ENCODE measurements at places on chromosomes 16 and 17.

GRCh38 chr17:77253611-77254051 is 112.9 kb downstream of the SEC14L1 start:
- no peak for DNase-seq

- DNase-seq, result no peak
Measured at GRCh38 chr16:67283039-67283825, 3.9 kb downstream of the PLEKHG4 start.

GRCh38 chr16:20614186-20615141 is 38.3 kb upstream of the ACSM2B start:
- DNase-seq, result peak; percentile 22

GRCh38 chr17:64117981-64118979 is 11.7 kb downstream of the ERN1 start:
- peak; percentile 89 for DNase-seq

- DNase-seq, result no peak
Measured at GRCh38 chr16:4891097-4891885, 44.0 kb downstream of the UBN1 start.

DNA sequence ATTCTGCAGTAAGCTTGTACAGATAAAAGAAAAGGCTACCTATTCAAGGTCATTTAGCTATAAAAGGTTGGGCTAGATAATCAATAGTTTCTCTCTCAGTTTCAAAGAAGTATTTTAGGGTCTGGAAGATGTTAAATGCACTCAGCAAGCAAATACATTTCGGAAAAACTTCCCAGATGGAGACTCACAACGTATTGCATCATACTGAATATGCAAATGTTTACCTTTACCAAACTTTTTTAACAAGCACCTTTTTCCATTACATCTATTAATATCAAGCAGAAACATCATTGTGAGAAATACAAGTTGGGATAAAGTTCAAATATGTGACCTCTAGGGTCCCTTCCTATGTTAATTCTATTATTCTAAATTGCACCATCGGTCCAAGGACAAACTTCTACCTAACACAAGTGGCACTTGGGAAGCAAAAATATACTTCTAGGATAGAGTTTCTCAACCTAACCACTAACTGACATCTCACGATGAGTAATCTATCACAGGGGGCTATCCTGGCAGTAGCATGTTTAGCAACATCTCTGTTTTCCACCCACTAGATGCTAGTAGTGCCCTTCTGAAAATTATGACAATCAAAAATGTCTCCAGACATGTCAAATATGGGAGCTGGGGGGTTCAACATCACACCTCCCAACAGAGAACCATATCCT is 14.5 kb downstream of the KANSL1 start:
- peak; percentile 59 for DNase-seq

- peak; percentile 49 for DNase-seq
Measured at GRCh38 chr17:81635973-81636504, 873 bp downstream of the NPLOC4 start.

DNA sequence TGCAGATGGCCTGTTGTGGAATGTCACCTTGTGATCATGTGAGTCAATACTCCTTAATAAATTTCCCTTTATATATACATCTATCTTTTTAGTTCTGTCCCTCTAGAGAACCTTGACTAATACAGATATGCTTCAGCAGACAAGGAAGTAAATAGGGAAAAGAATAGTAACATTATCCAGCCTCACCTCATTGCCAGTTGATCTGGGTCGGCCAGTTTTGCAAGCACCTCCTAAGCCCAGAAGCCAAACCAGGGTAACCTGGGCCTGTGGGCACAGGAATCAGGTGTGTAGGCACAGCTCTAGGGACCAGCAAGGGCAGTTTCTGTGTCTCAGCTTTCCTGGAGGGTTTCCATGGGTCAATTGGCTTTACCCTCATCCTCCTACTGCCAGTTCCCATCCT is 11.9 kb upstream of the CCL17 start:
- no peak for DNase-seq

GRCh38 chr17:7834542-7834956 is 532 bp downstream of the KDM6B start:
- DNase-seq, result no peak

DNA sequence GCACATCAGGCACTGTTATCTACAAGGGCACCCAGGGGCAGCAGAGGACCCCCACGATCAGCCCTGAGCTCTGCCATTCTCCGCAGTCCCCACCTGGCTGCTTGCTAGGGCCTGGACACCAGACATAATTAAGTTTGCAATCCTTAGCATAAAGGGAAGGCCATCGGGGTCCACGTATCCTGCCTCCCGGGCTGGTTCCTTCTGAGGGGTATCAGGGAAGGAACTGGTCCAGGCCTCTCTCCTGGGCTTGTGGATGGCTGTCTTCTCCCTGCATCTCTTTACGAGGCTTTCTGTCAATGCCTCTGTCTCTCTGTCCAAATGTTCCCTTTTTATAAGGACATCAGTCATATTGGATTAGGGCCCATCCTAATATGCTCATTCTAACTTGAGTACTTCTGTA is 77.8 kb downstream of the CYLD start:
- DNase-seq, result no peak

DNA sequence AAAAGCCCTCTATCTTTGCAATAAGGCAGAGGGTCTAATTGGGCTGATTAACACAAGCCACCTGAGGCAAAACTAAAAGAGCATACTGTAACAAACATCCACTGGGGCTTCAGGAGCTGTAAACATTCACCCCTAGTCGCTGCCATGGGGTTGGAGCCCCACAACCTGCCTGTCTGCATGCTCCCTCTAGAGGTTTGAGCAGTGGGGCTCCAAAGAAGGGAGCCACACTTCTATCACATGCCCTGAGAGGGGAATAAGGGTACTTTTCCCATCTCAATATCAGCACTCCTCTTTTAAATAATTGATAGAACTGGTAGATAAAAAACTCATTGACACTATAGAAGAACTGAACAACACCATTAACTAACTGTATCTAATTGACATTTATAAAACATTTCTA is 130.1 kb upstream of the COX10 start:
- DNase-seq, result no peak

DNA sequence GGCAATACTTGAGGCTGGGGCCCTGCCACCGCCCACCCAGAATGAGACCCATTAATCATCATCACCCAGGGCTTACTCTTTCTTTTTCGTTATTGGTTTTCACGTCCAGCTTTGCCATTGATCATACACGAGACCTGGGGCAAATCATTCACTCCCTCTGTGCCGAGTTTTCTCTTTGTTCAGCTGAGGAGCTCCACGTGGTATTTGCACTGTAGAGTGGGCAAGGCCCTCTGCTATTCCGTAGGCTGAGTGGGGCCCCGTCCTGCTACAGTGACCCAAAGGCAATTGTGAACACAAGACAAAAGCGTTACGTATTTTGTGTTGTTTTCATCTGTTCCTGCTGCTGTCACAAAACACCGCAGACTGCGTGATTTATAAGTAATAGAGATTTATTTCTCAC is 23.6 kb upstream of the CBX2 start:
- no peak for DNase-seq

- DNase-seq, result no peak
Measured at GRCh38 chr16:4529085-4530060, 9.2 kb downstream of the CDIP1 start.

GRCh38 chr16:57775661-57776469 is 26.4 kb downstream of the KIFC3 start:
- DNase-seq, result peak; percentile 40

DNA sequence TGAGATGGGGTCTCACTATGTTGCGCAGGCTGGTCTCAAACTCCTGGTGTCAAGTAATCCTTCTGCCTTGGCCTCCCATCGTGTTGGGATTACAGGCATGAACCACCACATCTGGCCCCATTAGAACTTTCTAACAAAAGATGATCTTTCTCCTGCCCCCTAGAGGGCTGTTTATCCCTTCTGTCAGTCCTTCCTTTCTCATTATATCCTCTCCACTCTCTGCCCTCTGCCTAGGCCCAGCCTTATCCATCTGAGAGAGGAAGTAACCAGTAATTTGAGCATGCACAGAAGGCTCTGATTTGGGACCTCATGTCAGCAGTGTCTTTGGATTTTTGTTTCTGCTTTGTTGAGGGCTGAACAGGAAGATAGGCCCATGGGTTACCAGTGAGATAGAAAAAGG is 4.4 kb upstream of the DHX40 start:
- DNase-seq, result peak; percentile 86

GRCh38 chr16:50616386-50616785 is 64.7 kb downstream of the SNX20 start:
- no peak for DNase-seq

DNA sequence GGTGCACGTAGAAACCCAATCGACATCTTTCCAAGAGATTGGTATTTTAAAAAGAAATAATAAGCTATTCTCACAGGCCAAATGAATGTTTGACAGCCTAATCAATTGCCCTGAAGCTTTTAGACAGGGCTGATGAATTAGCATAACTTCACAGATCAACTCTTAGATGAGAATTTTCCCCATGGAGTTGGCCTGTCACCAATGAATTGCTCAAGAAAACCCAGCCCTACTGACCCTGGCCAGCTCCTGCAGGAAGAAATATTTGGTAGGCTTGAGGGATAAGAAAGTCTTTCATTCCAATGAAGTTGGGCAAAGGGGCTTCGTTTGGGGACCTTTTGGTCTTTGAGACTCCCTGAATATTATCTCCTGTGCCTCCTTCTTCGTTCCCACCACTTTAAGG is 23.4 kb upstream of the SEC14L1 start:
- no peak for DNase-seq

DNA sequence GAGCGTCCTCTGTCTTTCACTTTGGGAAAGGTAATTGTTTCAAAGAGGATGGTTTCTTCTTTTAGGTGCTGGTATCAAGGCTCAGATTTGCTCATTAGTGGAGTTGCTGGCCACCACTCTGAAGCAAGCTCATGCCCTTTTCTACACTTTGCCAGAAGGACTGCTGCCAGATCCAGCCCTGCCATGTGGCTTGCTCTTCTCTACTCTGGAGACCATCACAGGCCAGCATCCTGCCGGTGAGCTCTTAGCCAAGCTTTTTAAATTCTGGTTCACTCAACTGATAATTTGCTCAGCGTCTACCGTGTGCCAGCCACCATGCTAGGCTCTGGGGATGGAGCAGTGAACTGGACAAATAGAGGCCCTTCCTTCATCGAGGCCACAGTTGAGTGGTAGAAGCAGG is 4.3 kb downstream of the COG1 start:
- no peak for DNase-seq

DNA sequence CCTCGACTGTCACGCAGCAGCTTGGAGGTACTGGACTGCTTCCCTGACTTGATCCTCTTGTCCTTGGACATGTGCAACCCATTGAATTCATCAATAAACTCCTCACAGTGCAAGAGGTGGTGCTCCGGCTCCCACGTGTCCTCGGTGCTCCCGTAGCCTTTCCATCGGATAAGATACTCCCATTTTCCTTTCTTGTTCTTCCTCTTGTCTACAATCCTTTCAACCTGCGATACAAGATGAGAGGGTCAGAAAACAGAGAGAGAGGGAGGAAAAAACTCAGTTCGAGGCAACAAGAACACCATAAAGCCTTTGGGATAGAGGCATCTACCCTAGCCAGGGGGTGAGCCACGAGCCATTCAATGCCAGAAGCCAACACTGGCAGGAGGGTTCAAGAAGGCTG is 119.5 kb downstream of the CDYL2 start:
- DNase-seq, result no peak

DNA sequence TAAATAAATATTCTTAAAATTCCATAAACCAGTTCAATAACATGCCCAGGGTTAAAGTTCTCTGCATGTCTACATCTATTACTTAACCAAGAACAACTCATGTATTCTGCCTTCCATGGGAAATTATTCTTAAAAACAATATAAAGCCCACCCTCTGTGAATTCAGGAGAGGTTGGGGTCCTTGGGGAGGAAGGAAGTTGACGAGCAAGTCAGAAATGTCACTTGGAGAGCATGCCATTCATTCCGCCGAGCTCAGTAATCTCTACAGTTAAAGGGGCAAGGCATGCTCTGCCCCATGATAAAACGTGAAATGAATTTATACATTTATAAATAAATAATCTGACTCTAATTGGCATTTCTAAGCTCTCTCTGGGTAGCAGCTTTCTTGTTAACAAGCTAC is 405.1 kb downstream of the TOX3 start:
- no peak for DNase-seq

- no peak for DNase-seq
Measured at GRCh38 chr16:85557083-85557970, 55.8 kb upstream of the GSE1 start.

DNA sequence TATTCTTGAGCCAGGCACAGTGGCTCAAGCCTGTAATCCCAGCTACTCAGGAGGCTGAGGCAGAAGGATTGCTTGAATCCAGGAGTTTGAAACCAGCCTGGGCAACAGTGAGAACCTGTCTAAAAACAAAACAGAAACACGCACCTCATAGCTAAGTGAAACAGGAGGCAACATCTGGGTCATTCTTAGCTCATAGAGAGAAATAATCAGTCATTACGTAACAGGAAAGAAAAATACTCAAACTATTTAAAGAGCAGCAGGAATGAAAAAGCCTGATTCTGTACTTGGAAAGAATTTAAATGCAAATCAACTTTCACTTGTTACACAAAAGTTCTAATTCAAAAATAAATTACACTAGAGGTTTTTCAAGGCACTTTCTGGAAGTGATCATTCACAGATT is 17.2 kb downstream of the CHCT1 start:
- no peak for DNase-seq

- no peak for DNase-seq
Measured at GRCh38 chr16:79272141-79272577, 328.4 kb downstream of the MAF start.

GRCh38 chr17:60248618-60249289 is 99.0 kb downstream of the CA4 start:
- DNase-seq, result no peak

DNA sequence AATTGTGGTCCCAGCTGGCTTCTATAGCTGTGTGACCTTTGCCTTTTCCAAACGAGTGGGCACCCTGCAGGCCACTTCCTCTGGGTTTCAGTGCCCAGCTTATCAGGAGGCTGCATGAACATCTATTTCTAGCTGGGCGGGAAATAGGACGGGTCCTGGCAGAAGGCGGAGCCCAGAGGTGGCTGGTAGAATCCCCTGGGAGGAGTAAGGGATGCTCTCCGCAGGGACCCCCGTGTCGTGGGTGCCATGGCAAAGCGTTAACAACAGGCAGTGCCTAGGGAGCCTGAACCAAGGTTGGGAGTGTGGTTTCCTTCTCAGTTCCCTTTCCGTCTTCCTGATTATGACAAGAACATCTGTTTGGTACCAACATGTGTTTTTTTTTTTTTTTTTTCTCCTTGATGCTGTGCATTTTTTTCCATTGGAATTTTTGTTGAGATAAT is 58.2 kb downstream of the PLCG2 start:
- DNase-seq, result peak; percentile 39

GRCh38 chr17:61235001-61235826 is 164.4 kb upstream of the TBX2 start:
- DNase-seq, result no peak

- no peak for DNase-seq
Measured at GRCh38 chr17:82439829-82440365, 10.7 kb downstream of the CYBC1 start.

GRCh38 chr17:42566883-42567573 is at the start of gene MLX:
TSS of gene MLX (plus strand) at chr17:42567100. CDS start at chr17:42567125, 25 bp downstream.
- DNase-seq, result peak; percentile 97

DNA sequence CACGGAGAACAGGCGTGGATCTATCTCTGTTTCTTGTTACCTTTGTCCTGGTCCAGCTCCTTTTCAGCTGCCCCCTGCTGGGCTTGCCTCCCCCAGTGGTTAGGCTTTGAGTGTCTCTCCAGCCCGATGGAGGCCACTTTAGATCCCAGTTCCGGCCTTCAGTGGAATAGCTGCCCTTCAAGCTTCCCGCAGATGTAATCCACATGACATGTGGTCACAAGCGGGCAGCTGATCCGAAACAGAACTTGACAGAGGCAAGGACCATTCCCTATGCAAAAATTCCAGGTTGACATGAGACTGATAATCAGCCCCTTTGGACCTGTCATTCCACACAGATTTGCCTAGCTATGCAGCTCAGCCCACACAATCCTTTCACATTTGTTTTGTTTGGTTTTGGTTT is 40.6 kb upstream of the AQP8 start:
- no peak for DNase-seq

Data from hematopoietic multipotent progenitor cell treated with erythropoietin and hydrocortisone succinate and interleukin-3 and kit ligand, for 4 days (in vitro differentiated cells).